CD4-positive, alpha-beta T cell treated with Interleukin-10 for 1 hour (primary cell): ENCODE measurements at places on chromosomes 6 and 20.
A peak's percentile ranks its signal among the peaks of the same experiment; 100 is the strongest.

GRCh38 chr6:98716341-98716740 is 118.0 kb upstream of the POU3F2 start:
- no peak for DNase-seq

DNA sequence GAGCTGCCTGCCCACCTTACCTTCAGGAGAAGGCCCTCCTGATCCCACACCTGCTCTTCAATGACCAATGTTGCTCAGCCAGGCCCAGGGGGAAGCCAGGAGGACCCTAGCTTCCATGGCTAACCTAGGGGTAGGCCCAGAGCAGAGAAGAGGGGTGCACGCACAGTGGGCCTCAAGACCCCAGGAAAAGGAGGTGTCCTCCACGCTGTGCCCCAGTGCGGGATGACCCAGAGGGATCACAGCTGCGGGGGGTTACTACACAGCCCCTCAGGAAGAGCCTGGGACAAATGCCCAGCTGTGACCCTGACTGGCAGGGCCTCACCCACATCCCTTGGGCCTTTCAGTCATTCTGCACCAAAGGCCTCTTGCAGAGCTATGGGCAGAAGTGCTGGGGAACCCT is 31.6 kb upstream of the APMAP start:
- DNase-seq, result no peak

DNA sequence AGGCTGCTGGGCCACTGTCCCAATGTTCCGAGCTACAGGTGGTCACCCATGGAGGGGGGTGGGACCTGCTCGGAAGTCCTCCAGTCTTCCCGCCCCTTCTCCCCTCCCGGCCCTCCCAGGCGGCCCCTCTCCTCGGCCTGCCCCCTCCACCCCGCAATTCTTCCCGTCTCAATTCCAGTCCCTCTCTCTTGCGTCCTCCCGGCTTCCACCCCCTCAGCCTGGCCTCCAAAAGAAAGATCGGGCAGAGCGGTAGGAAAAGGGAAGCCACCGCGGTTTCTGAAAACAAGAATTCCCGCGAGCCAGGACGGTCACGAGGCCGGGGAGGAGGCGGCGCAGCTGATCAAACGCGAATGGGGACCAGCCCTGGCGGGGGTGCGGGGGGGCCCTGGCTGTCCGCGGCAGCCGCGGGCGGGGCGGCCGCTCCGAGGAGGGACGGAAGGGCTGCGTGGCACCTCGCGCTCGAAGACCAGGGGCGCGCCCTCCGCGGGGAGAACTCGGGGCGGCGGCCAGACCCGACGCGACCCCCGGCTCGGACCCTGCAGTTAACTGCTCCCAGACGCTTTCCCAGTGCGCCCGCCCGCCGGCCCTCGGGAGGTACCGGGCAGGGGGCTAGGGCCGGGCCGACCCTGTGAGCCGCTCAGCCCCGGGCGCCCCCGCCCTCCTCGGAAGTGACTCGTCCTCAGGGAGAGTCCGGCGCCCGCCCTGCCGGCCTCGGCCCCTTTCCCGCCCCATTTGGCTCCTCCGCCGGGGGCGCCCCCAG is 1.0 kb downstream of the PXDC1 start:
- peak; percentile 21 for DNase-seq

- DNase-seq, result peak; percentile 51
Measured at GRCh38 chr6:1381481-1382330, 7.7 kb upstream of the FOXF2 start.

- no peak for DNase-seq
Measured at GRCh38 chr6:16762268-16762549, 949 bp upstream of the ATXN1 start.

- peak; percentile 32 for DNase-seq
Measured at GRCh38 chr20:36093025-36093803, 61.3 kb upstream of the EPB41L1 start.
